ENCODE measurements at places on chromosomes 2 and 18.

DNA sequence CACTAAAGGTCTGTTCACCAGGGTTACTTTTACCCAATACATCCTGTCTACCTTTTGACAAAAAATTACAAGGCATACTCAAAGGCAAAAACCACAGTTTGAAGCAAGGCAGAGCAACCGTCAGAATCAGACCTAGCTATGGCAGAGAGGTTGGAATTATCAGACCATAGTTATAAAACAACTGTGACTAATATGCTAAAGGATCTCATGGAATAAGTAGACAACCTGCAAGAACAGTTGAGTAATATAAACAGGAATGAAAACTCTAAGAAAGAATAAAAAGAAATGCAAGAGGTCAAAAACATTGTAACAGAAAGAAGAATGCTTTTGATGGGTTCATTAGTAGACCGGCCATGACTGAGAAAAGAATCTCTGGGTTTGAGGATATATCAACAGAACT, 318.8 kb upstream of the KCNH7 start:
- no peak for DNase-seq

GRCh38 chr2:10972683-10973433, 61.1 kb downstream of the KCNF1 start:
- DNase-seq = no peak

- no peak for DNase-seq
Measured at GRCh38 chr2:200318940-200319435, 12.5 kb downstream of the SPATS2L start.

DNA sequence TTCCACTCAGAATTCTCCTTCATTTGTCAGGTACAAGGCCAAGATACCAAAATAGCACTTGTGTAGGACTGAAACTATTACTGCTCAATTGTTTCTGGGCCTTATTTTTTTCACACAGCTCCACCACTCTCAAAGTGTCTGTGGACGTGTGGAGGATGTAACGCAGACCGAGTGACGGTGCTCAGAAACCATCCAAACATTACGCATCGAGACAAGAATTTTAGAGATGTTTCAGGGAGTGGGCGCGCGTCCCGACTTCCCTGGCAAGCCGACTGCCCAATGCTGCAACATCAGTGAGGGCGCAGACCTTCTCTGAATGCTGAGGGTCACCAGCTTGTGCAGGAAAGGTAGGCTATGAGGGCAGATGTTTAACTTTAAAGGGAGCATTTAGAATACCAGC, 108.4 kb downstream of the GATA6 start:
- no peak for DNase-seq

DNA sequence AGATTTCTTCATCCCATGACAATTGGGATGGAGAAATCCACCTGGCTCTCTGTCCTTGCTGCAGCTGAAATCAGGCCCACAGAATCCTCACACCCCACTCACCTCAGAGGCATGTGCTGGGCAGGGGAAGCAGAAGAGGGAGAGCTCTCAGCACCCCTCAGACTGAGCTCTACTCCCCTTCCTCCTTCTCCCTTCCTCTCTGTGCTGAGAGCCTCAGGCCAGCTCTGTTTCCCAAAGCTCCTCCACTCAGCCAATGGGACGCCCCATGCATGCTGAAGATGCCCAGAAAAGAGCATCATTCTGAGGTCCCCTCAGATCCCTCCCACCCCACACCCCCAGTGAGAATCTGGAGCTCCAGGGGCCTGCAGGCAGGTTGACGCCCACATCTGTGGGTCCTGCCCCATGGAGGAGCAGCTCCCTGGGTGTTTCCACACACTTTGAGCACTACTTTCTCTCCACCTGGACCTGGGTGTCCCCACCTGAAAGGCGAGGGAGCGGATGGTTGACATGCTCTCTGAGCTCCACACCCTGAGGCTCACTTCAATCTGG, 637.7 kb upstream of the ID2 start:
- no peak for DNase-seq

DNA sequence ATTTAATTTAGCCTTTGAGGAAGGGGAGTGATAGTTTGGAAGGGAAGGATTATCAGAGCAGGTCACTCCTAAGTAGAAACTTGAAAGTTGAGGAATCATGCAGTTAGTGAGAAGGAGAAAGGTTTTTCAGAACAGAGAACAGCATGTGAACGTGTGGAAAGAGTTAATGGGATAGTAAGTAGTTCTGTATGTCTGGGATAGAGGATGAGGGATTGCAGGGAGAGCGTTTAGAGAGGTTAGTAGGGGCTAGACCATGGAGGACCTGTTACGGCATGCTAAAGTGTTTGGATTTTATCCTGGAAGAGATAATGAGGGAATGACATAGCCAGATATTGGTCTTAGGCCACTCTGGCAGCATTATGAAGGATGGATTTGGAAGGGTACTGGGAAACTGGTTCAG, 1.8 kb downstream of the ZNF512 start:
- no peak for DNase-seq

GRCh38 chr2:144241801-144242200, 278.1 kb downstream of the ZEB2 start:
- no peak for DNase-seq

GRCh38 chr2:202307690-202308089, 42.1 kb downstream of the NOP58 start:
- DNase-seq = no peak

DNA sequence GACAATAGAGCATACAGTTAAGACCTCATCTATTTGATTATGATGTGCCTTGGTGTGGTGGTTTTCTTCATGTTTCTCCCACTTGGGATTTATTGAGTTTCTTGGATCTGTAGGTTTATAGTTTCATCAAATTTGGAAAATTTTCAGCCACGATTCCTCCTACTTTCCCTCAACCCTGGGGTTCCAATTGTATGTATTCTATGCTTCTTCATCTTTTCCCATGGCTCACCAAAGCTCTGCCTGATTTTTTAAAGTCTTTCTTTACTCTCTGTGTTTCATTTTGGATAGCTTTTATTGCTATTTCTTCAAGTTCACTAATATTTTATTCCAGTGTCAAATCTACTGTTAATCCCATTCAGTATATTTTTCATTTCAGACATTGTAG, 132.7 kb downstream of the CTIF start:
- DNase-seq = no peak

GRCh38 chr2:1742681-1743395, 1.5 kb downstream of the PXDN start:
- no peak for DNase-seq

- DNase-seq = no peak
Measured at GRCh38 chr2:112793449-112793978, 9.2 kb upstream of the IL1A start.

GRCh38 chr2:86037141-86037794, 68.4 kb downstream of the POLR1A start:
- DNase-seq = no peak

DNA sequence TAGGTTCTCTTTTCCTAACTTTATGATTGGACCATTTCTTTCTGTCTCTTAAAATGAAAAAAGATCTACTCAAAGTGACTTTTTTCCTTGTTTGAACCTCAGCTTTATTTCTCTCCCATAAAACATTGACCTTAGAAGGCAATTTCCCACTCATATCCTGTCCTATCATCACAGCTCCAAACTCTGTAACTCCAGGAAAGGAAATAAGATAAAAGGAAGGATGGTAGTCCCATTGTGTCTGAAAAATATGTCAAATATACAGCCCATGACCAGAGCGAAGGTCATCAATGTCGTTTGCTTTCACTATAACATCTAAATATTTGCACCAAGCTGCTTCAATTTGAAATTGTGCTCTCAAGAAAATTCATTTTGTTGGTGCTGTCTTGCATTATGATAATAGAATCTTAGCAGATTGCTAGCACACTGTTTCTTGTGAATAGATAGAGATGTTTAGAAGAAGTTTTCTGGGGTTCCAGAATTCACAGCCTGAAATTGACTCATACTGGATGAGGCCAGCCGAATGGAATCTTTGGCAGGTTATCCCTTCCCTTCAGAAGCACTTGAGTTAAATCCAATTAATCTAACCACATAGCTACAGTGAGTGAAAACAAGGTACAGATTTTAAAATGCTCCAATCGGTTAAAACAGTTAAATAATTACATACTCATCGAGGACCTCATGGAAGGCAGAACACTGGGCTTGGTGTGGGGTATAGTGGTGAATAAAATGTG, 95.1 kb downstream of the CRIM1 start:
- no peak for DNase-seq

- no peak for DNase-seq
Measured at GRCh38 chr2:165796819-165797530, 2.9 kb upstream of the GALNT3 start.

- DNase-seq = no peak
Measured at GRCh38 chr2:232576995-232577394, 26.5 kb downstream of the EIF4E2 start.

GRCh38 chr2:232787806-232788205, 11.4 kb upstream of the KCNJ13 start:
- no peak for DNase-seq

- DNase-seq = no peak
Measured at GRCh38 chr2:63661076-63661475, 72.3 kb downstream of the MDH1 start.

DNA sequence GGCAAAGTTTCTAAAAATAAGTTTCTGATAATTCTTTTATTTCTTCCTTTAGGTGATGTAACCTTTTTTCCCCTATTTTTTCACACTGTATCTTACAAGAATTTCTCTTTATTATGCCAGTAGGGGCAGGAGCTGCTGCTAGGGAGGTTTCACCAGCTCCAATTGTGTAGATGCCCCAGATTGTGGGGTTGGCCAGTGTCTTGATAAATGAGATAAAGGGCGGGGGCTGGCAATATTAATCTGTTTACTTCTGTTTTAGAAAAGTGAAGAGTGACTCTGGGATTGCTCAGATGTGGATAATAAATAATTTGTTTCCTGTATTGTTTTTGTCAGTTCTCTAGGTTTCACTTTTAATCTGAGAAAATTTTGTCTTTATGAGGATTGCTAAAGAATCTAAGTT, 190.4 kb downstream of the MC4R start:
- no peak for DNase-seq

DNA sequence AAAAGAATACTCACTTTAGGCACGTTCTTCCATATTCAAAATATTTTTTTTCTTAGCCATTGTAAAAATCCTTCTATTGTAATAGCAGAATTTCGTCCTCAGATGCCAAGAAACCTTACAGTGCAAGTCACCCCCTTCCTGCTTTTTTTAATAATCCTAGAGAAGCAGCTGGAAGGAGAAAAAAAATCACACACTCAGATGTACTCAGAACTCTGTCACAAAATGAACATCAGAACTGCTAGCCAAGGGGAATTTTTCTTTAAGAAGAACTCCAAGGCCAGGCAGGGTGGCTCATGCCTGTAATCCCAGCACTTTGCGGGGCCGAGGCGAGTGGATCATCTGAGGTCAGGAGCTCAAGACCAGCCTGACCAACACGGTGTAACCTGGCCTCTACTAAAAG, 127.3 kb upstream of the SPATS2L start:
- DNase-seq = no peak

DNA sequence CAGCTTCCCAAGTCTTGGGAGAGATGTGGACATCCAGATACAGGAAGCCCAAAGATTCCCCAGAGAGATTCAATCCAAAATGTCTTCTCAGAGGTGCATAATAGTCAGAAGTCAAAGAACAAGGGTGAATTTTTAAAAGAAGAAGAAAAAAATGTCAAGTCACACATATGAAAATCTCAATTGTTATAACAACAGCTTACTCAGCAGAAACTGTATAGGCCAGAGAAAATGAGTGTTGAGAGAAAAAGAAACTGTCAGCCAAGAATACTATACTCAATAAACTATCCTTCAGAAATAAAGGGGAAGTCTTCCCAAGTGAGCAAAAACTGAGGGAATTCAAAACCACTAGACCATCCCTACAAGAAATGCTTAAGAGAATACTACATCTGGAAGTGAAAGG, 612.9 kb upstream of the POU3F3 start:
- DNase-seq = no peak

GRCh38 chr18:23532848-23533247, 29.5 kb downstream of the RMC1 start:
- DNase-seq = no peak

Measured in activated CD8-positive, alpha-beta memory T cell treated with anti-CD3 and anti-CD28 coated beads for 4 hours (primary cell).